AG20443 (cell line): ENCODE measurements at places on chromosomes 5 and 9.

- DNase-seq: no peak
These were observed 387.4 kb downstream of the ACTL7B start for GRCh38 chr9:108468364-108468763.

DNA sequence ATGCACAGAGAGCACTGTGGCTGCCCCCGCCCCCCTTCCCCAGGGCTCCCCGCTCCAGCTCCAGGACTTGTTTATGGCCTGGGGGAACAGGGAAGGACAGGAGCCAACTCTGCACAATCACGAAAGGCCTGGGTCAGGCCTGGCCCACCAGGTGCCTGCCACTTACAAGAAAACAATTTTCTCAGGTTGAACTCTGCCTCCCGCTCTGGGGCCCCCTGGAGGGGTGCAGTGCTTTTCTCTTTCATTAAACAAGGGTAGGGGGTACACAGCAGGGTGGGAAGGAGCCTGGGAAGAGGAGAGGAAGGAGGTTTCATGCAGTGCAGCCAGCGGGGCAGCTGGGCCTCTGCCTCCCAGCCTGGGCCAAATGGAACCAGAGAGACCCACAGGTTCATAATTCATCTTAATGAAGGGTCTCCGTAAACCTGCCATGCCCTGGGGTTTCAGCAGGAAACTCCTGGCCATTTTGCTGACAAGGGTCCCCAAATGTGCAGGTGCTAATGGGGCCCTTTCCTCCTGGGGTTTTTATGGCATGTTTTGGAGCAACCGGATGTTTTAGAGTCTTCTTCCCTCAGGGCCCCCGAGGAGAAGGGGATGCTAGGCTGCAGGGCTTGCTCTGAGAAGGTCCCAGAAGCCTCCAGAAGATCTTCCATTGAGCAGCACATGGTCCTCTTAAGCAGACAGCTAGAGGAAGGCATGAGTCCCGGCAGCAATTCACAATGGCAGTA is 219.8 kb downstream of the SLIT3 start:
- DNase-seq: no peak

DNA sequence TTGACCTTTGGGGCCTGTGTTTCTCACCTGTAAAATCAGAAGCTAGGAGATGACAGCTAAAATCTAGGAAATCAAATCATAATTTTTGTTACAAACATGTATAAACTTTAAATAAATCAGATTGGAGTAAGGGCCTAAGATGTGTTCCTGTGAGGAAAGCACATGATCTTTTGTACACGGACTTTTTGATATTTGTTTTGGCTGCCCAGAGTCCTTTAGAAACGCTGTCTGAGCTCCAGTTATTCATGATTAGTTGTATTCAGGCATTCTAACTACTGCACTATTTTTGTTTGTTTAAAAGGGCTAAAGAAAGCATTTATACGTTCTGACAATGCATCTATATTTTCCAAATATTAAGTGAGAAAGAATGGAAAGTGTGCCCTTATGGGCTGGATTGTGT is 94.8 kb downstream of the HCN1 start:
- no peak for DNase-seq

GRCh38 chr5:9558319-9558965 is 12.6 kb upstream of the SEMA5A start:
- no peak for DNase-seq

GRCh38 chr5:151351671-151352070 is 4.3 kb upstream of the SLC36A2 start:
- no peak for DNase-seq

- peak; percentile 17 for DNase-seq
These were observed 482 bp downstream of the NFIB start for GRCh38 chr9:14313378-14313940.

GRCh38 chr9:126238415-126238814 is 88.2 kb upstream of the MVB12B start:
- DNase-seq: no peak

GRCh38 chr5:170057311-170057710 is 48.4 kb upstream of the FOXI1 start:
- no peak for DNase-seq

- DNase-seq: peak; percentile 20
These were observed 66.1 kb upstream of the EDIL3 start for GRCh38 chr5:84450617-84451414.

GRCh38 chr5:885529-885928 is 7.1 kb downstream of the BRD9 start:
- DNase-seq: no peak

GRCh38 chr9:6931913-6932312 is 174.1 kb downstream of the KDM4C start:
- DNase-seq: peak; percentile 80

- DNase-seq: no peak
These were observed 44.4 kb upstream of the RAI14 start for GRCh38 chr5:34611464-34612415.

DNA sequence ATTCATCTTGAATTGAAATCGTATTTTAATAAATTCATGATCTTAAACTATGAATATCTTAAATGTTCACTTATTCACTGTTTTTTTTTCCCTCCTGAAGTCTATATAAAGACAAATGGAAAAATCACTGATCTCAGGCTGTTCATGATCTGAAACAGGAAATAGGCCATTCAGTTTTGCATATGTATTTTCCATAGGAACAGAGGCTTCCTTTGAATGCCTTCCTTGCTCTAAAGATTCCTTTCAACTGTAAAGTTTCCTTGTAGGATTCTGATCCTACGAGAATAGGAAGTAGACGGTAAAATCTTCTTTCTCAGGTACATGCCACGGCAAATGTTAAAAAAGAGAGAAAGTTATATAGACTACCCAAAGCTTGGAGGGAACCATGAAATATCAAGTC is 194.4 kb upstream of the PPP1R2B start:
- no peak for DNase-seq
